ENCODE measurements at places on chromosomes 12 and 14. TPM values are rescaled to one million over a fixed set of nuclear protein-coding genes. Genes with fewer than 3 reads are reported as not detected.
A peak's percentile ranks its signal among the peaks of the same experiment; 100 is the strongest.

- peak; percentile 76 for DNase-seq
- H3K27me3 ChIP-seq = no peaks in the 10 kb centered on the region
- peaks cover 37% of the 10 kb centered on the region for H3K4me1 ChIP-seq
- H3K27ac ChIP-seq = peak overlapping the region; percentile 83
These were observed 24.6 kb downstream of the TPCN1 start for GRCh38 chr12:113245695-113246477.

- H3K27ac ChIP-seq = no peak overlapping the region
- no peak for DNase-seq
- no peak overlapping the region for H3K4me3 ChIP-seq
- no peaks in the 10 kb centered on the region for H3K36me3 ChIP-seq
- H3K4me1 ChIP-seq = peaks cover 6% of the 10 kb centered on the region
- no peaks in the 10 kb centered on the region for H3K27me3 ChIP-seq
These were observed 18.6 kb downstream of the PPFIBP1 start for GRCh38 chr12:27542628-27543027.

GRCh38 chr14:53127151-53127550 is 26.0 kb downstream of the DDHD1 start:
- no peak overlapping the region for H3K4me3 ChIP-seq
- H3K36me3 ChIP-seq = no peaks in the 10 kb centered on the region
- no peaks in the 10 kb centered on the region for H3K4me1 ChIP-seq
- H3K27me3 ChIP-seq = no peaks in the 10 kb centered on the region

GRCh38 chr12:107803092-107803491 is 28.6 kb downstream of the ASCL4 start:
- H3K27me3 ChIP-seq = no peaks in the 10 kb centered on the region
- no peaks in the 10 kb centered on the region for H3K36me3 ChIP-seq
- no peak overlapping the region for H3K27ac ChIP-seq
- no peak overlapping the region for H3K4me3 ChIP-seq

DNA sequence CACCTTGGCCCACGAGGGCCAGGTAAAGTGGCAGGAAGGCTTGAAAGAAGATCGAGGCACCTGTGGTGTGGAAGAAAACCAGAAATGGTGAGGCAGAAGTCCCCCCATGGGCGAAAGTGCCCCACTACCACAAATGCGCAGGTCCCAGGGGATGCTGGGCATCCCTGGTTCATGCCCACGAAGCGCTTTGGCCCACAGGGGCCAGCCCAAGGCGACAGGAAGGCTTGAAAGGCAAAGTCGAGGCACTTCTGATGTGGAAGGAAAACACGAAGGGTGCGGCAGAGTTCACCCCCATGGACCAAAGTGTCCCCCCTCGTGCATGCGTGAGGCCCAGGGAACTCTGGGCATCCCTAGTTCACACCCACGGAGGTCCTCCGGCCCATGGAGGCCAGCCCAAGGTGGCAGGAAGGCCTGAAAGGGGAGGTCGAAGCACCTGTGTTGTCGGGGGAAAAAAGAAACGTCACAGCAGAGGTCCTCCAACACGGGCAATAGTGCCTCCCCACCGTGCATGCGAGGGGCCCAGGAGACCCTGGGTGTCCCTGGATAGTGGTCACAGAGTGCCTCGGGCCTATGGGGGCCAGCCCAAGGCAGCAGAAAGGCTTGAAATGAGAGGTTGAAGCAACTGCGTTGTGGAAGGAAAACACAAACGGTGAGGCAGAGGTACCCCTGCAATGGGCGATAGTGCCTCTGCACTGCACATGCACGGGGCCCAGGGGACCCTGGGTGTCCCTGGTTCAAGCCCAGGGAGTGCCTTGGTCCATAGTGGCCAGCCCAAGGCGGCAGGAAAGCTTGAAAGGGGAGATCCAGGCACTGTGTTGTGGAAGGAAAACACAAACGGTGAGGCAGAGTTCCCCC is 373.9 kb downstream of the ALG10 start:
- DNase-seq = no peak
- no peaks in the 10 kb centered on the region for H3K4me1 ChIP-seq
- H3K27ac ChIP-seq = no peak overlapping the region
- no peaks in the 10 kb centered on the region for H3K36me3 ChIP-seq
- H3K4me3 ChIP-seq = no peak overlapping the region

GRCh38 chr12:108345716-108346633 is 6.9 kb upstream of the CMKLR1 start:
- no peak overlapping the region for H3K27ac ChIP-seq
- no peak for DNase-seq
- H3K27me3 ChIP-seq = no peaks in the 10 kb centered on the region
- no peaks in the 10 kb centered on the region for H3K4me1 ChIP-seq

DNA sequence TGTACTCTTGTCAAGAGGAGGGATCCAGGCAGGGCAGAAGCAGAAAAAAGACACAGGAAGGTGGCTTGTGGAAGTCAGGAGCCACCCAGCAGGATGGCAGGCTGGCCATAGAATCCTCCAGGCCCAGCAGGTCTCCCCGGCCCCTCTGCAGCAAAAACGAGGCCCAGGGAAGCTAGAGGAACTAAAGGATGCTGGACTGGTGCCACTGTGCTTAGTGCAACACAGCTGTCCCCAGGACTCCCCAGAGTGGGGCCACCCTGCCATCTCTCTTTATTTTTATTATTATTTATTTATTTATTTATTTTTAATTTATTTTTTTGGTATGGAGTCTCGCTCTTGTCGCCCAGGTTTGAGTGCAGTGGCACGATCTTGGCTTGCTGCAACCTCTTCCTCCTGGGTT is 54.1 kb downstream of the PITPNM2 start:
- H3K36me3 ChIP-seq = no peaks in the 10 kb centered on the region
- H3K27me3 ChIP-seq = no peaks in the 10 kb centered on the region
- H3K27ac ChIP-seq = no peak overlapping the region
- no peak for DNase-seq
- no peaks in the 10 kb centered on the region for H3K4me1 ChIP-seq

- H3K4me1 ChIP-seq = no peaks in the 10 kb centered on the region
- H3K4me3 ChIP-seq = no peak overlapping the region
- no peak for DNase-seq
These were observed 388.6 kb downstream of the RAD51B start for GRCh38 chr14:68208218-68208617.

ANKRD52 gene
- 34.1 TPM for total RNA-seq

CLEC7A gene
- not detected for total RNA-seq
